ENCODE measurements at places on chromosomes 2 and 18.

DNA sequence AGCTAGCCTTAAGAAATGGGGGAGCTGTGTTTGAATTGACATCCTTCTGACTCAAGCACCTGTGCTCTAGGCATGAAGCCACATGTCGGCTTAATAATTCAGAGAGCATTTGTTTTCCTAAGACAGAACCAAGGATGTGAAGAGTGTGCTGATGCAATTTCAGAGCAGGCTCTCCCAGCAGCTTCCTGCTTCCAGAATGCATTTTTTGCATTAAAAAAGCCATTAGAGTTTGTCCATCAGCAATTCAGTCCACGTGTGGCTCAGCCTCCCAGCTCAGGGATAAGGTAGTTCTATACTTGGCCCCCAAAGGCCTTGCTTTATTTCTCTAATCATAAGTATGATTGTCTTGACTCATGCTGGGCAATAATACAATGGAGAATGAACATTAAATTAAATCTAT is 37.7 kb downstream of the DOCK10 start:
- no peak for DNase-seq

GRCh38 chr2:147231081-147231480 is 613.7 kb upstream of the ACVR2A start:
- no peak for DNase-seq

DNA sequence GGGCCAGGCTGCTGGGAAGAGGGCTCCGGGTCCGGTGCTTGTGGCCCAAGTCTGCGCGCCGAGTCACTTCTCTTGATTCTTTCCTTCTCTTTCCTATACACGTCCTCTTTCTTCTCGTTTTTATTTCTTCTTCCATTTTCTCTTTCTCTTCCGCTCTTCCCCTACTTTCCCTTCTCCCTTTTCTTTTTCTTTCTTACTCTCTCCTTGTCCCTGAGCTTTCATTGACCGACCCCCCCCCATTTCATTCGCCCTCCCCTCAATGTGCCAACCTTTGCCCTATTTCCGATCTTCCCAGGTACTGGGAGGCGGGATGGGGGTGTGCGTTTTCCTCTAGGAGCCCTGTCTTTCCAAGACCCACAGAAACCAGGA is 1.8 kb downstream of the ONECUT2 start:
- no peak for DNase-seq

- no peak for DNase-seq
Measured at GRCh38 chr2:65366595-65367125, 65.7 kb downstream of the SPRED2 start.

DNA sequence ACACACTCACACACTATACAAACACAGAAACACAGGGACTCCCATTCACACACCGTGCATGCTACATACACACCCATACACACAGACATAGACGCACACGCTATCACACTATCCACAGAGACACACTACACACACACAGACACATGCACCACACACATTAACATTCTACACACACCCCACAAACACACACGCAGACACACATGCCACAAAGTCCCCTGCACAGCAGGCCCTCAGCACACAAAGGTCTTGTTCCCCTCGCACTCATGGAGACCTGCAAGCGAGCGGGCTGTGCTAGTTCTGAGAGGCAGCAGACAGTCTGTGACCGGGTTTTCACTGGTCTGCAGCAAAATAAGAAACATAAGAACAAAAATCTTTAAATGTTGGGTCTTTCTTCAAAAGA is 429.6 kb upstream of the SALL3 start:
- no peak for DNase-seq

DNA sequence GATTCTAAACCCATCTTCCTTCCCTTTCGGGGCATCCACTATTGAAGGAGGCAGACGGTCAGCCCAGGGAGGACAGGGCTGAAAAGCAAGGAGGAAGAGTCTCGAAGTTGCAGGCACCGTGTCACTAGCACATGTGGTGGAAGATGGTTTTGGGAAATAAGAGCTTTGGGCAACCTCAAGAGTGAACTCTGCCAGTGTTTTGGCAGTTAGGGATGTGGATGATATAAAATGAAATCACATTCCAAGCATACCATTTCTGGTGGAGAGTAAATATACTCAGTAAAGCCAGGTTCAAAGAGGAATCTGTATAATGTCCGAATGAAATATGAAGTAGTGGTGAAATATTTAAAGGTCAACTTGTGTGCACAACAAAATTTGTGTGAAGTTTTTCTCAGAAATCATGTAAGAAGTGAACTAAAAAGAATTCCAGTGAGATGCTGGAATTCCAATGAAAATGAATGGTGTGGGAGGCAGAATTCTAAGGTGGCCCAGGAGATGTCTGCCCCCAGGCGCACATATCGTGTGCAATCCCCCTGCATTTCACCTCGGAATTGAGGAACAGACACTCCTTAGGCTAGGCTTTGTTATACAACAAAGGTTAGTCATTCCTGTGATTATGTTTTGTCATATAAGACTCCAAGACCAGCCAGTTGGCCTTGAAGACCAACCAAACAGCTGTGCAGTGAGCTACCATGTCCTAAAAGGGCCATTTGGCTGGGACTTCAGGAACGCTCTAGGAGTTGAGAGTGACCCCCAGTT is 147.1 kb downstream of the SH3BP4 start:
- no peak for DNase-seq

All from stimulated activated CD8-positive, alpha-beta memory T cell treated with anti-CD3 and anti-CD28 coated beads, Interleukin-7, amount 100 ng/mL, for 24 hours (primary cell).